ENCODE measurements at places on chromosomes 13 and 19.

- no peak for DNase-seq
Measured at GRCh38 chr19:46303322-46303690, 6.5 kb downstream of the HIF3A start.

GRCh38 chr19:30739394-30739793 lies 367.2 kb downstream of the ZNF536 start:
- no peak for DNase-seq

- no peak for DNase-seq
Measured at GRCh38 chr19:39544911-39545310, 5.0 kb upstream of the EID2 start.

- DNase-seq, result no peak
Measured at GRCh38 chr19:35278578-35279284, 3.6 kb upstream of the HAMP start.

GRCh38 chr13:21289475-21289874 lies 113.0 kb downstream of the MRPL57 start:
- no peak for DNase-seq

- no peak for DNase-seq
Measured at GRCh38 chr13:103431856-103432255, 365.6 kb upstream of the SLC10A2 start.

- no peak for DNase-seq
Measured at GRCh38 chr13:73329355-73329754, 270.6 kb downstream of the KLF5 start.

Data from AG04449 (cell line).